ENCODE measurements at places on chromosomes 1 and 21.
A peak's percentile ranks its signal among the peaks of the same experiment; 100 is the strongest.

GRCh38 chr21:15192243-15192642 lies 127.4 kb upstream of the NRIP1 start:
- DNase-seq, result no peak

DNA sequence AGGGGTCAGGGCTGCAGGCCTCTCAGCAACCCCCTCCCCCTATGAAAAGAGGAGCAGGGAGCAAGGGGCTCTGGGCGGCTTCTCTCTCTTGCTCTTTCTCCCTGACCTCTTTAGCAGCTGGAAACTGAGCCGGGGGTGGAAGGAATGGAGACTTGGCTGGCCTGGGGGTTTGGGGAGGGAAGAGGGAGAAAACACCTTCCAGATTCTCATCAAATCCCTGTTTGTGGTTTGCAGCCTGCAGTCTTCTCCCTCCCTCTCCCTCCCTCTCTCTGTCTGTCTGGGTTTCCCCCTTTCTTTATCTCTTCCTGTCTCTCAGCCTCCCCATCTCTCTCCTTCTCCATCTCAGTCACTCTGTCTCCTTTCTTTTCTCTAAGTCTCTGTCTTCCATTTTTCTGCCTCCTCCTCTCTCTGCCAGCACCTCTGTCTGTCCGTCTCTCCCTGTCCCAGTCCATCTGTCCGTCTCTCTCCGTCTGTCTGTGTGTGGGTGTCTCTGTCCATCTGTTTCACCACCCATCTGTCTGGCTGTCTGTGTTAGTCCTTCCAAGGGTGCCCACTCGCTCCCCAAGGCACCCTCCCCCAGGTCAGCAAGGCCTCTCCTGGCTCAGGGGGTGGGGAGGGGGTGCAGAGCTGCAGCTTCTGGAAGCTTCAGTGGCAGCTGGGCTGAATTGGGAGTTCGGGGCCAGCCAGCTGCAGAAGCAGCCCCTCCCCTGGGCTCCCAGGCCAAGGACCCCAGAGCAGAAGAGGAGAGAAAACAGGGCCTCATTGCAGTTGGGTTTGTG lies 6.2 kb downstream of the AHDC1 start:
- DNase-seq, result no peak

GRCh38 chr1:245580651-245581050 lies 425.9 kb downstream of the KIF26B start:
- DNase-seq, result no peak

GRCh38 chr1:14183329-14183728 lies 415.2 kb upstream of the KAZN start:
- DNase-seq, result no peak

DNA sequence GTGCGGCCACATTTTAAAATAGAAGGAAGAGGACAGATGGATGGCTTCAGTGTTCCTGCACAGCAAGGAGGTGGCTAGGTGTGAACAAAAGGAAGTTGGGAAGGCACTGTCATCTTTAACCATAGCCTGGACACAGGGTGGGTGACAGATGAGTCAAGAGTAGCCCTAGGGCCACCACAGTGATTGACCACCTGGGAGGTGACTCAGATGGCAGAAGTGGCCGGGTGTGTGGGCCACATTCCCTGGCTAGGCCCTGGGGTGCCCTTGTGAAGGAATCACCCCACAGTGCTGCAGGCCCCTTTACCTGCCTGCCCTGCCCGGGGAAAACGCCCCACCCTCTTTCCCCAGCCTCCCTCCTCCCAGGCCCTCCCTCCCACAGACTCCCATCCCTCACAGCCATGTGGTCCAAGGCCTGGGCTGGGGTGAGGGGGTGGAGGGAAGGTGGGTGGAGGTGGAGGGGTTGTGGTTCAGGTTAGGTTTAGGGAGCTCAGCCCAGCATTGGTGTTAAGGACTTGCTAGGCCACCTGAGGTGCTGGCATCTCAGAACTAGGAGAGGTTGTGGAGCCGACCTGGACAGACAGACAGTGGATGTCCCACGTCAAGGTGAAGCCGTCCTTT lies 59.1 kb downstream of the SPSB1 start:
- no peak for DNase-seq

DNA sequence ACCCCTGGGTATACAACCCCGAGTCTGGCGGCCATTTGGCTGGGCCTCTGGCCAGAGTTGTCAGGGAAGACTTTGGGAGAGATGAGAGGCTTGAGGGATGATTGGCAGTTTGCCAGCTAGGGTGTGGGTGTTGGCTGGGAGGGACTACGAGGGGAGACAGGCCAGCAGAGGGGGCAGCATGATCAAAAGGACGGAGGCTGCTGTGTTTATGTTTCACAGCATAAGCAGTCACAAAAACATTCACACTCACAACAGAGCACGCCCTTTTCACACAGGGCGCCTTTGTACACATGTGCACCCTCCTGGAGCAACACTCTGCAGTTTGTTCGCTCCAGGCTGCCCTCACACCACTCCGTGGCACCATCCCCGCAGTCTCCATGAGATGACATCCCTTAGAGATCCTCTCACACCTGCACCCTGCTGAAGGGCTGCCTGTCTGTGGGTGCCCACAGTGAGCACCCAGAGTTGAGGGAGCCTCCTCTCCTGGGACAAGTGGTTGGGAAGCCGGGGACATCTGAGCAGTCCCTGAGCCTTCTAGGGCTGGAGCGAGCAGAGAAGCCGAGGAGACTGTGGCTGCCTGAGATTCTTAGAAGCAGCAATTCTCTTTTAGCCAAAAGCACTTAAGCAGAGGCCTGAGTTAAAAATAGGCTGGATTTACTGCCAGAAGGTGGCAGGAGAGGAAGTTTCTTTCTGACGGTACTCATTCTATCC lies 15.4 kb downstream of the EFNA3 start:
- no peak for DNase-seq

DNA sequence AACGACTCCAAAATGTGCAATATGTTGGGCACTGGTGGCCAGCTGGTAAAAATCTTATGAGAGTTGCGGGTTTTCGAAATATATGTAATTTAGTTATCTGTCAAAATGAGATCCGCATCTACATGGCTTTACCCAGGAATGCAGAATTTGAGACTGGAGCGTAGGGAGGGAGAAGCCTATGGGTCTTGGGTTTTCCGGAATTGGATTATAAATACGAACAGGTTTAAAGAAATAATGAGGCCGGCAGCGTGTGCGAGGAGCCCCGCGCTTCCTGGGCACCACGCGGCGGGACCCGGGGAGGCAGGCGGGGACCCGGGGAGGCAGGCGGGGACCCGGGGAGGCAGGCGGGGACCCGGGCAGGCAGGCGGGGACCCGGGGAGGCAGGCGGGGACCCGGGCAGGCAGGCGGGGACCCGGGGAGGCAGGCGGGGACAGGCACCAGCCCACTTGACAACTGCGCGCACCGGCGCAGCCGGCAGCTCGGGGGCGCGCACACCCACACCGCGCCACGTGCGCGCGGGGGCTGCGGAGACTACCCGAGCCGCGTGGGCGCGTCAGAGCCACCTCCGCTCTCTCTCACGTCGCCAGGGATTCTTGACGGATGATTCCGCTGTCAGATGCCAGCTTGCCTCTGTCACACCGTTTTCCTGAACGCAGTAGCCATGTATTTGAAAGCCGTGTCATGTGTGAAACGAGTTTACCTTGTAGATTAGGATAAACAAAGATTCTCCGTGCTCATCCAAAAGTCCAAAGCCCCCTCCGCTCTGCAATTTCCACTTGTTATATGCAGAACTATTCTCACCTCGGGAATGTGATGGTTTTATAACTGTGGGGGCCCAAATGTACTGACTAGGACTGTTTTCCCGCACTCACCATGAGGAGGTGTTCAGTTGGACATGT lies 54.3 kb upstream of the HNRNPU start:
- DNase-seq, result peak; percentile 65

- no peak for DNase-seq
These were observed 103.7 kb upstream of the GNG12 start for GRCh38 chr1:67937010-67937409.

DNA sequence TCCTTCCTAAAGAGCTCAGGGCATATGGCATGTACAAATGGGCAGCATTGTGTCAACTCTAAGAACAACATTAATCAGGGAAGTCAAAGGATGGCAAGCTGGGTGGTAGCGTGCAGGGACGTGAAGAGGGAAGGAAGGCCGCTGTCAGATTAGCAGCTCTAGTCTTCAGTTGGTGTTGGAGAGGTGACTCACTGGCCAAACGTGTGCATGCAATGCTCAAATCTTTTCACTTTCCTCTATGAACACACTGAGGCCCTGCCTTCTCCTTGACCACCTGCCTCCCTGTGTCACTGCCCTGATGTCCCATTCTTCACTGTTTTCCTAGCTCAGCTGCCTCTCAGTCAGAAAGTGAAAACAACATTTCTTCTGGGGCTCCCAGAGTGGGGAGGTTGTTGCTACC lies 5.9 kb upstream of the PIGR start:
- no peak for DNase-seq

GRCh38 chr1:6454856-6455751 lies 10.9 kb downstream of the TNFRSF25 start:
- no peak for DNase-seq

DNA sequence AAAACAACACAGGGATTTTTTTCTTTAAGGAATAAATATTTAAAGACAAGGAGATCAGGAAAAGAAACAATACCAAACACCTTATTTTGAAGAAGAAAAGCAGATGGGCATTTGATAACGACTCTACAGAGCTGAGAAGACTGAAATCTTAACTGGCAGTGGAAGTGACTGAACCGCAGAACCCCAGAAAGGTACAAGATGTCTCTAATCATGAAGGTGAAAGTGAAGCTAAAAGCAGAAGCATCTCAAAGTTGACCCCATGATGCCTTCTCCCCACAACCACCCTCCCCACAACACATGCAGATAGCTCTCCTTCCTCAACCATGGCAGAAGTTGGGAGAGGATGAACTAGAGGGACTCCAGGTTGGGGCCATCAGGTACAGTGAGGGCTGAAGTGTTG lies 129.6 kb downstream of the ZNF648 start:
- DNase-seq, result no peak

- DNase-seq, result no peak
These were observed 357.3 kb downstream of the NPHP4 start for GRCh38 chr1:5634893-5635292.

- no peak for DNase-seq
These were observed 14.7 kb upstream of the BOLA1 start for GRCh38 chr1:149884433-149885338.

DNA sequence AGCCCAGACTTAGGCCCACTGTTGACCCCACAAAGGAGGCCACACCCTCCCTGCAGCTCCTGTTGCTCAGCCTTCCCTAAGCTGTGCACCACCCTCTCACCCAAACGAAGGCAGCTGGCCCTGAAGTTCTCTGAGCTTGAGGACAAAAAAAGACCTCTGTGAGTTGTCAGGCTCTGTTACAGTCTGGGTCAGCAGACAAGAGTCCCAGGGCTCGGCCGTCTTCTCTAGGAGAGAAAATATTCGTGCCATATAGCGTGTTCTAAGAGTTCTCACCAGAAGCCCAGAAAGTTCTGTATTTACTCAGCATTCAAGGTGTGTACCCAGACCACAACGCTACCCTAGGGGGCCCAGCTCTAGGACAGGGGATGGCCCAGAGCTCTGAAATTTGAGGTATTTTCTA lies 25.5 kb upstream of the LYST start:
- DNase-seq, result no peak

- no peak for DNase-seq
These were observed 11.2 kb downstream of the CSDE1 start for GRCh38 chr1:114746450-114747121.

GRCh38 chr1:73674945-73675561 lies 522.9 kb downstream of the LRRIQ3 start:
- DNase-seq, result no peak

GRCh38 chr21:39976800-39977199 lies 109.6 kb downstream of the PCP4 start:
- no peak for DNase-seq

GRCh38 chr1:244680667-244681066 lies 27.7 kb downstream of the DESI2 start:
- DNase-seq, result no peak

DNA sequence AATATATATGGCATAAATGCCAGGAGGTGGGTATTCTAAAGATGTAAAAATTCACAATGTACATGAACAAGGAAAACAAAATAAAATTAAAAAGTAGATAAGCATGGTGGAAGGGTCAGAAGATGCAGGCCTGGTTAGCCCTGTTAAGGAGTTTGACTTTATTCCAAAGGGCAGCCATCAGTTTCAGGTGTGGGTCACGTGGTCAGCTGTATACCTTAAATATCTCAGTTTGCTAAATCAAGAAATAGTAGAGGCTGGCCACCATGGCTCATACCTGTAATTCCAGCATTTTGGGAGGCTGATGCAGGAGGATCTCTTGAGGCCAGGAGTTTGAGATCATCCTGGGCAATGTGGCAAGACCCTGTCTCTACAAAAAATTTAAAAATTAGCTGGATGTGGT lies 8.5 kb upstream of the PINK1 start:
- DNase-seq, result no peak

DNA sequence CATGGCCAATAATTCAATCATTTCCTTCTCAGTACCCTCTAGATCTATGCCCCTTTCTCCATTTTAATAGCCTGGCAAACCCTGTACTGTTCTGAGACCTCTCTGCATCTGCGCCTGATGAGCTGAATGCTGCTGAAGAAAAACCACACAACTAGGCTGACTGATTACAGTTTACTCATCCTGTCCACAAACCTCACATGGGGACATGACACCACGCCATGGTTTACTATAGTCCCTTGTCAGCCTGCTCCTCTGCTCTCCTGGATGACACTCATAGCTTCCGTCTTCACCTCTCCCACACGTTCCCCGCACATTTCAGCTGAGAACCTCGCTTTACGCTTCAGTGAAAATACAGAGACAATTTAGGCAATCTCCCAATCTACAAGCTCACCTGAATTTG lies 59.7 kb downstream of the DESI2 start:
- no peak for DNase-seq

DNA sequence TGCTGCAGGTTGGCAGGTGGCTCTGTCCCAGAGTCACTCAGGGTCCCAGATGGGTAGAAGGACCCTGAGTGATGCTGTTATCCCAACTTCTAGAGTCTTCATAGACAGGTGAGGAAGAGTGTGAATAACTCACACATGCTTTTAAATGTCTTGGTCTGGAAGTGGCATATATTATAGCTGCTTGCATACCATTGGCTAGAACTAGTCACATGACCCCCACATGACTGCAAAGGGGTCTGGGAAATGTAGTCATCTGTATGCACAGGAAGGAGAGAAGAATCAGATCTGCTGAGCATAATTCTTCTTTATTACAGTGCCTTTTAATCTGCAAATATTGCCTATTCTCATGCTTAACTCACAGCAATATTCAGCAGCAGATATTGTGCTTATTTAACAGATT lies 28.2 kb upstream of the KLHDC7A start:
- no peak for DNase-seq

GRCh38 chr1:1425426-1425752 lies 4.3 kb upstream of the ANKRD65 start:
- no peak for DNase-seq

GRCh38 chr1:1069711-1070676 lies 4.1 kb downstream of the RNF223 start:
- DNase-seq, result no peak

- DNase-seq, result no peak
These were observed 84.3 kb downstream of the NRDC start for GRCh38 chr1:51794260-51794659.

DNA sequence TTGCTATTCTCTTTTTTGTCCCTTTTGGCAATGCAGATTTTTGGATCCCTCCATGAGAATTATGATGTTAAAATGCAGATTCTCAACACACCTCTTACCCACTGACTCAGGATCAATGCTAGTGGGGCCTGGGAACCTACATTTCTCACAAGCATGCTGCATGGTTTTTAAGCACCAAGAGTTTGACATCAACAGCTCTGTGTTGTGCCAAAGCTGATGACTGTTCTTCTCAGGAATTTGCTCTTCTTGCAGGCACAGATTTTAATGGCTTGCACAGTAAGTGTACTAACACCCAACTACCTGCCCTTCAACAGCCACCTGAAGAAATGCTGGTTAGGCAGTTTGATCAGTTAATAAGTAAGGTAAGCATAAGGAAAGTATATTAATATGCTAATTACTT lies 468.7 kb downstream of the PTBP2 start:
- no peak for DNase-seq

- no peak for DNase-seq
These were observed 4.9 kb downstream of the B3GALT2 start for GRCh38 chr1:193181536-193181935.

Data from activated CD8-positive, alpha-beta memory T cell treated with anti-CD3 and anti-CD28 coated beads for 4 hours (primary cell).